ENCODE measurements at places on chromosomes 5 and 9. TPM values are rescaled to one million over a fixed set of nuclear protein-coding genes. Genes with fewer than 3 reads are reported as not detected.

Gene MARVELD2
- 40.9 TPM for total RNA-seq

Gene GALNT10
- total RNA-seq: 68.2 TPM

Gene GABRP
- 1,278 TPM for total RNA-seq

Gene SLC1A3
- total RNA-seq: 7.9 TPM

Gene SELENOP
- total RNA-seq: 2.0 TPM

GRCh38 chr5:58286741-58287140, 173.1 kb downstream of the PLK2 start:
- DNase-seq: no peak

- peak; percentile 79 for DNase-seq
Measured at GRCh38 chr5:119302916-119303897, 52.6 kb upstream of the TNFAIP8 start.

DNA sequence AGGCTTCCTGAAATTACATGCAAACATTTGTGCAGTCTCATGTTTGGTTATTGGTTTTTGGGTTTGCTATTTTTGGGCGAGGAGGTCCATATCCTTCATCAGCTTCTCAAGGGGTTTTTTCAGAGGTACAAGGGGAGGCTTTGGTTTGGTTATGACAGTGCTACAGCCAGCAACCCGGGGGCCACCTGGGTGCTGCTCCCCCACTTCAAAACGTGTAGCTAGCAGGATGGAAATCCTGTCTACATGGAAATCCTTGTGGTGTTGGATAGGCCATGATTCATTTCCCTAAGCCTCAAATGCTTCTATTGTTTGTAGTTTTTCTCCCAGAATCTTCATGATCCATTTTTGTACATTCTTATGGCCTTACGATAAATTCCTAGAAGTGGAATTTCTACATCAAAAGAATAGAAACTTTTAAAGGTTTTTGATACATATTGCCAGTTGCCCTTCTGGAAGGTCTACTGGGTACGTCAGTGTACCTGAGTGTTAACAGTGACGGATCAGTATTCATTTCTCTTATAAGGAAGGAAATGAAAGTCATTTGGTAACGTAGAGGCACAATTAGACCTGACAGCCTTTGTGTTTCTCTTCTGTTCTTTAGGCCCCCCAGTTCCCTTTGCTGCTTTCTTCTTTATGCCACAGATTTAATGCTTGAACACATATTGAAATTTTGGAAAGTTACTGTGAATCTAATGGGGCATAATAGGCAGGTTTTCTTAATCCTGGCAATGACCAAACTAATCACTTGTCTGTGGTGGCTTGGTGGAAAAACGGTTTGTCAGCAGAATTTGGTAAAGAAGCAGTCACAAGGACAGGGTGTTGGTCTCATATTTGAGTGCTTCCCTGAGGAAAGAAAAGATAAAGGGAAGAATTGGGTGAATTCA, 69.7 kb upstream of the ABL1 start:
- DNase-seq: no peak

DNA sequence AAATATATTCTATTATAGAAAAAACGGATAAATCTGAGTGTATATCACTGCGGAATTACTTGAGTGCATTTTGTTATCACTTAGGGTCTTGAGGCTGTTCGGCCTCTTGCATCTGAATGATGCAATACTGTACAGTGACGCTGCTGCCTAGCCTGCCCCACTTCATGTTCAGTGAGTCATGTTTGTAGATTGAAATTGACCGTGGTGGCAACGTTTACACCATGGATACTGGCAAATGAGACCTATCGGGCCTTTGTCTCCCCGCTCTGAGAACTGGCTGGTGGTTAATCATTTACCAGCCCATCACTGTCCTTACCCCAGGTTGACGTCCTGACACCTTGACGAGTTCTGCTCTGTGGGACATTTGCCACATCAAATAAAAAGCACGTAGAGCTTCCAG, 510.1 kb upstream of the ADAMTS16 start:
- no peak for DNase-seq

DNA sequence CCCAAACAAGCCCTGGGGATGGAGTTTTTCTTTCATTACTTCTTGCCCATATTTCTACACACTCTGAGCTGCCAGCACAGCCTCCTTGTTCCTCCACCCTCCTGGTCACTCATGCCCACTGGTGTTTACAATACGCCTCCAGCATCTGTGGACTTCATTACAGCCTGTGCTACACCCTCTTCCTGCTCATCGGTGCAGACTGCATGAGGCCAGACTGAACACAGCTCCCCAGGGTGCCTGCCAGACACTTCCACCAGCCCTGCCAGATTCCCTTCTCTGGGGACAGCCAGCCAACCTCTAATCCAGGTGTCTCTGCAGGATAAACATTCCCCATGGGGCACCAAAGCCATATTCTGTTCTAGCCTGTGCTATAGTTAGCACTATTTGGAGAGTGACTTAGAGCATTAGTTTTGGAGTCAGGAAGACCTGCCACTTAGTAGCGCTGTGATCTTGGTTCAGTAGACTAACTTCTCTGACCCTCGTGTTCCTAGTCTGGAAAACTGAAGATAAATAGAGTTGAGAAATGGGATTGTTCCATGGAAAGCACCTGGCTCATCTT, 163.8 kb upstream of the KLF4 start:
- no peak for DNase-seq

- no peak for DNase-seq
Measured at GRCh38 chr9:100221538-100221937, 122.5 kb downstream of the INVS start.

DNA sequence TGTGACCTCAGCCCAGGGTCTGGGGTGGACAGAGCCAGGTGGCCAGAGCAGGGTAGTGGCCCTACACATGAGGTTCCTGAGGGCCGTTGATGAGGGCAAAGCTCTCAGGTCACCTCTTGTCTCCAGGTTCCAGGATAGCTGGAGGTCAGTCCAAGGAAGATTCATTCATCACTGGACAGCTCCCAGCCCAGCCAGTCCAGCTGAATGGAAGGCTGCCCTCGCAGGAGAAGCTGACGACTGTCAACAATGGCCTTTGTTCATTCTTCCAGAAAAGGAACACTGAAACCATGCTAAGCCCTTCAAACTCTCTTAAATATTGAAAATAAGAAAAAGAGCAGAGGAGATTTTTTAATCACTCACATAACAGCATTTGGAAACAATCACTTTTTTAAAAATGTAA, 169.7 kb upstream of the TBCA start:
- no peak for DNase-seq

DNA sequence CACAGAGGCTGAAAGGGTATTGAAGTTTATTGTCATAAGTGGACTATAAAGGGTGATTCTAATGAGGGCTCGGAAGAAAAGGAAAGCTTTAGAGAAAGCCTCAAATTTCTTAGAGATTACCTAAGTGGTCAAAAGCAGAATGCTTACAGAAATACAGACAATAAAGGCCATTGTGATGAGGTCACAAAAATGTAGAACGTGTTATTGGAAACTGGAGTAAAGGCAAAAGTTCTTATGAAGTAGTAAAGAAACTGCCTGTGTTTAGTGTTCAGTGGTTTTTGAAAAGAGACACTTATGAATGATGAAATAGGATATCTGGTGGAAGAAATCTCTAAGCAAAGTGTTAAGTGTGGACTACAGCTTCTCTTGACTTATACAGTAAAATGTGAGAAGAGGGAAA, 726.9 kb downstream of the DNAH5 start:
- DNase-seq: no peak

DNA sequence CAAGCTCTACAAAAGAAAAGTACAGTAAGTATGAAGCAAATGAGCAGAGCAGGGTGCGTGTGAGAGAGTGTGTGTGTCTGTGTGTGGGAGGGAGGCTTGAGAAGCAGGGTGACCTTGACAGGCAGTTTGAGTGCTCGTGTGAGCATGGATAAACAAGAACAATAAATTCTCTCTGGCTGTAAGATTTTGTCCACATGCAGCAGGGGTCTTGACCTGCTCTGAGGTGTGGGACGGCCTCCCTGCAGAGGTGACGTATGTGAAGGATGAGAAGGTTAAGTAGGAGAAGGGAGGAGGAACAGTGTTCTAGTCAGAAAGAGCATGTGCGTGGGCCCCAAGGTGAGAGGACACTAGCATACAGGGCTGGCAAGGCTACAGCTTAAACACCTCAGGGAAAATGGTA, 49.0 kb downstream of the SPTLC1 start:
- no peak for DNase-seq

GRCh38 chr5:148248894-148249293, 10.6 kb downstream of the MARCOL start:
- no peak for DNase-seq

DNA sequence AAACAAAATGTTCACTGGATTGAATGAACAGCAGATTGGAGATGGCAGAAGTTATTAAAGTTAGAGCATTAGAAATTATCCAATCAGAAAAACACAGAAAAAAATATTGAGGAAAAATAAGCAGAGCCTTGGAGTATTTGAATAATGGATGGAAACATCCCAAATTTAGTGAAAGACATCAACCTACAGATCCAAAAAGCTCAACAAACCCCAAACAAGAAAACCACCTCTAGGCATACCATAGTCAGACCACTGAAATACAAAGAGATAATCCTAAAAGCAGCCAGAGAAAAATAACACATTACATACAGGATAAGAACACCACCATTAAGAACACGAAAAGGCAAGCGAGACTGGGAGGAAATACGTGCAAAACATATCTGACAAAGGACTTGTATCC, 5.2 kb downstream of the INIP start:
- no peak for DNase-seq

DNA sequence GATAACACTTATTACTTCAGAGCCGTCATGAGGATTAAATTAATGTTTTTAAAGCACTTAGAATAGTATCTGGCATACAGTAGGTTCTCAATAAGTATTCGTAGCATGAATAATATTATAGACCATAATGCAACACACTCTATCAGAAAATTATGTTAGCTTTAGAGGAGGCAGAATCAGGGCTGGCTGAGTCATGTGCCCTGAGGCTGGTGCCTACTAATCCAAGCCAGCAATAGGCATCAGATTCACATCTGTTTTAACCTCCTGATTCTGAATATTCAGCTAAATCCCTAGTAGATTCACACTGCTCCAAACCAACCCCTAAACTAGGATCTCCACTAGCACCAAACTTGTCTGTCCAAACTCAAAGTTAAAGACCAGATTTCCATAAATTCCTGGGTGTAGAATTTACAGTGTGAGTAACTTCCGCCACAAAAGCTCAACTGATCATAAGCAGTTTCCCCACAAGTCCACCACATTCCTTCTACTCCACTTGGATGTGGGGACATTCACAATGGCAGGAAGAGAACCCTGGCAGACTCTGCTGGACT, 170.0 kb upstream of the DAPK1 start:
- no peak for DNase-seq

DNA sequence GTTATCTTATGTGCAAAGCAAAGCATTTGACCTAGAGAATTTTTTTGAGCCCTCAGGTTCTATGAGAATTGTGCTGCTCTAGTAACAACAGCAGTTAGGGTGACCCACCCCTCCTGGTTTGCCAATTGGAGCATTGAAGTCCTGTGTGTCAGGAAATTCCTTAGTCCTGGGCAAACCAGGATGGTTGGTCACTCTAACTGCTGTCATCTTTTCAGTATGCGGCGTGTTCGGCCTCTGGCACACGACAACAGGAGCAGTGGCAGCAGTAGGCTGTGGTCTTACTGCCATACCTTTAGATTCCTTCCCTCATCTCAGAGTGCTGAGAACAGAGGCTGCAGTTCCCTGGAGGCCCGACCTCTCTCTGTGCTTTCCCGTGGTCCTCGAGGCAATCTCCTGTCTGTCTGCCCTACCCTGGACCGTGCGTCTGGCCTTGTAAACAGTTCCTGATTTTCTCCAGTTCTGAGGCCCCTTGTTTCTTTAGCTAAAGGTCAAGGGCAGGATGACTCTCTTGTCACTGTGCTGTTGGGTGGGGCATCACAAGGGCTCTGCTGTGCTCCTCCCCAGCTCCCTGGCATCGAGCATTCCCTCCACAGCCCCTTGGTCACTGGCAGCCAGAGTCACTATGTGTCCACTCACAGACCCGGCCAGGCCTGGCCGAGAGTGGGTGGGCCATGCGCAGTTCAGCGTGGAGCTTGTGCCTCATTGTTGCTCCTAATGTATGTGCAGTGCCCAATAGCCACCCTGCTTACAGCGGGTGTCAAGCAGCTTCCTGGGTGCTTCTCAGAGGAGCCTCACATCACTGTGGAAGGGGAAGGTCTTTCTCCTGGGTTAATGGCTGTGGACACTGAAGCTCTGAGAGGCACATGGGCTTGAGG, 18.5 kb upstream of the COL15A1 start:
- DNase-seq: no peak

DNA sequence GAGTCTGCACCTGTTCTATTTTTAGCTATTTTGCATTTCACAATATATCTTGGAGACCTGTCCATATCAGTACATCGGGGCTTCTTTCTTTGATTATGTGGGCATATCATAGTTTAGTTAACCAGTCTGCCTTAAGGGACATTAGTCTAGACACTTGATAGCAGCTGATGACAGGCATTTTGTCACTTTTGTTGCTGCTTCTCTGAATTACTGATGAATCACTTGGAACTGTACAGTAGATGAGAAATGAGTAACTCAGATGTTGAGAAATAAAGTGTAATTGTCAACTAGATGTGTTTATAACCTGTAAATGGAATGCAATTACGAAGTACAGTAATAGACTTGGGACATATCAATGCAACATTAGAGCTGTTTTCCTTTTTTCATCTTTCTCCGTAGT, 7.1 kb downstream of the ZFP2 start:
- DNase-seq: no peak

- no peak for DNase-seq
Measured at GRCh38 chr9:107794259-107794658, 304.7 kb upstream of the KLF4 start.

DNA sequence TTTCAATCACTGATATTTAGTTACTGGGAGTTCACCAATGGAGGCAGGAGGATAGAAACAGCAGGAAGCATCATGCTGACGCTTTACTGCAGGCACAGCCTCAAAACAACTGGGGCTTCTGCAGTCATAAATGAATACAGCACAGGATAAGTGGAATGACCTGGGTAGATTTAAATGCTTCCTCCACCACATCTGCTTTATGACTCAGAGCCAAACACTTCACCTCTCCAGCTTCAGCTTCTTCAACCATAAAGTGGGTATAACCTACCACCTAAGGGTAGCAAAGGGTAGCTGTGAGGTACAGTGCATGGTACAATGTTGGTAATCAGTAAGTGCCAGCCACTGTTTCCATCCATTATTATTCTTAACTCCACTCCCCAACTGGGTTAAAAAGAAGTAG, 28.4 kb downstream of the RASEF start:
- no peak for DNase-seq

DNA sequence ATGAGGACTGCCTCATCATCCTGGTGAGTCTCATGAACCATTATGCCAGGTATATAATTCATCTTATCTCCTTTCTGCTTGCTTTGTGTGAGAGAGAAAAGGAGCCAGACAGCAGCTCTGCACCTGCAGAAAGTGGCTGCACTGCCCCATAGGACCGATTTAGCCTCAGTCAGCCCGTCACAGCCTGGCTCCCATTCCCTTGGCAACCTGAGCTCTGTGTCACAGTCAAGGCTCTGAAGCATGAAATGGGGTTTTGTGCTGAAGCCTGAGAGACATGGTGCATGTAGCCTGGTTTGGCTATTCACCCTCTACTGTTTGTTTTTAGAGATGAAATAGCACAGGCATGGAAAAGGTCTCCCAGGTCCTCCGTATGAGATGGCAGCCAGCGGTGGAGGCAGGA, 198.3 kb downstream of the KCTD16 start:
- no peak for DNase-seq

Data from Calu3 (cell line).